HTR-8/SVneo (cell line): ENCODE measurements at places on chromosomes 3 and 15.

GRCh38 chr3:46209746-46210470, 1.8 kb upstream of the CCR1 start:
- DNase-seq, result no peak

GRCh38 chr3:196533260-196533681, 18.1 kb upstream of the SMCO1 start:
- no peak for DNase-seq

- no peak for DNase-seq
Measured at GRCh38 chr3:146156666-146157314, 4.2 kb downstream of the PLOD2 start.

DNA sequence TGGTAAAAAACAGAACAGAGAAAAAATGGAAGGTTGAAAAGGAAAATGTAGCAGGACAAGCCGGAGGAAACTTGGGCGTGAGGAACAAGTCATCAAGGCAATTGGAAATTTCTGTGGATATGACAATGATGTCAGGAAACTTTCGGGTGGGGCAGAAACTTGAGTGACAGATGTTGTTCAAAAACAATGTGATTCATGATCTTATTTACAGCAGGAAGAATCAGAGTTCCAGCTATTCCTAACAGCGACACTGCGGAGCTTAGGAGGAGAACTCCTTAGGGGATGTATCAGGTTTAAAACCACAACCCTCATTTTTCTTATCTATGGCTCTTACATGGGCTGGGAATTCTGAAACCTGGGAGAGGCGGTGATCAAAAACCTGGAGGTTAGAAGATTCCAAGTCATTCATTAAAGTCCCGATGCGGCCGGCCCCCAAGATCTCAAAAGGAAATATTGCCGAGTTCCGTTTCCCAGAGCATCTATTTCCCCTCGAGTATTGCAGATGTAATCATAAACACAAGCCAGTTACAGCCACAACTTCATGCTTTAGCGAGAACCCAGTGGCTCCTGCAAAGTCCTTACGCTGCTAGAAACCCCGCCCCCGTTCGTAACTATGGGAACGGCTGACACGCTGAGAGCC, 659 bp upstream of the ARRDC4 start:
- no peak for DNase-seq

GRCh38 chr3:175983379-175983778, 1124.2 kb downstream of the NAALADL2 start:
- DNase-seq, result no peak

DNA sequence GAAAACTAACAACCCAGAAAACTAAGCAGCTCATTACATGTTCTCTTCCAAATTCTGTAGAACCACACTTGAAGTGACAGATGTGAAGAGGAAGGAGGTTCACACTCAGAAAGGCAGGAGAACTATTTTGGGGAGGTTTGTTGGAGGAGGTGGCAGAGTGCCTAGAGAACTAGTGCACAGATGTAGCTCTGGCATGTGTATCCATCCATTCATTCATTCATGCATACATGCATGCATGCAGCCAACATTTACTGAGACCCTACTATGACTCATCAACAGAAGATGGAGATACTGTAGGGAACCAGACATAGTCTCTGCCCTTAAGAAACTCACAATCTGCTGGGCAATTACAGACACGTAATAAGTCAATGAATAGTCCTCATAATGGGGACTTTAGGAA, 116.7 kb downstream of the ERC2 start:
- DNase-seq, result no peak

GRCh38 chr3:196198771-196199753, 12.1 kb downstream of the ZDHHC19 start:
- DNase-seq, result no peak
